Spleen (tissue), 13 donors: ENCODE measurements at places on chromosomes 2 and 18. TPM values are rescaled to one million over a fixed set of nuclear protein-coding genes. Genes with fewer than 3 reads are reported as not detected.

Gene TMEM150A
- 11.4 TPM for total RNA-seq

DNA sequence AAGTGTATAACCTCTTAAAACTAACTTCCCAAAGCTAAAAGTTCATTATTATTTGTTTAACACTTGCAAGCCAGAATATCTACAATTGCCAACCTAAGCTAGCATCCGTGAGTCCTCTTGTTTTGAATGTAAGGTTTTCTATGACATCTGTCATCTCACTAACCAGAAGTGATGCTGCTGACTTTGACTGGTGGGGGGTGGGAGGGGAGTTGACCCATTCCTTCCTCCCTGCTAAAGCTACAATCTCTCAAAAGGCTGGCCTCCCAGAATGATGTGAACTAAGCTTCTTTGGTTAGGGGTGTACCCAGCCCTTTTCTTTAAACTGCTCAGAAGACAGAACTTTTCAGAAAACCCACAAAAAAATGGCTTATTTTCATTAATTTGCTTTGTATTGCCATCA, 280.6 kb downstream of the ZEB2 start:
- no peak overlapping the region for H3K27ac ChIP-seq
- H3K4me1 ChIP-seq: peaks cover 52% of the 10 kb centered on the region
- no peaks in the 10 kb centered on the region for H3K36me3 ChIP-seq
- H3K27me3 ChIP-seq: no peaks in the 10 kb centered on the region
- no peak for DNase-seq

Gene SLC9A4
- not detected for total RNA-seq

Gene PTPRM
- 69.9 TPM for total RNA-seq

Gene KANSL1L
- total RNA-seq: 15.3 TPM

Gene NRP2
- total RNA-seq: 25.8 TPM

Gene AGPS
- total RNA-seq: 29.5 TPM

- no peak overlapping the region for H3K4me3 ChIP-seq
- no peaks in the 10 kb centered on the region for H3K4me1 ChIP-seq
- no peaks in the 10 kb centered on the region for H3K27me3 ChIP-seq
- no peak for DNase-seq
- H3K27ac ChIP-seq: no peak overlapping the region
These were observed 142.7 kb downstream of the GALR1 start for GRCh38 chr18:77392321-77392720.

Gene HAAO
- total RNA-seq: 6.5 TPM

- no peak overlapping the region for H3K4me3 ChIP-seq
- no peaks in the 10 kb centered on the region for H3K27me3 ChIP-seq
- H3K4me1 ChIP-seq: no peaks in the 10 kb centered on the region
- no peaks in the 10 kb centered on the region for H3K36me3 ChIP-seq
These were observed 11.1 kb upstream of the ACTR3 start for GRCh38 chr2:113878743-113879142.

- H3K4me3 ChIP-seq: no peak overlapping the region
- DNase-seq: no peak
- H3K36me3 ChIP-seq: no peaks in the 10 kb centered on the region
- H3K27me3 ChIP-seq: no peaks in the 10 kb centered on the region
- H3K27ac ChIP-seq: no peak overlapping the region
- H3K4me1 ChIP-seq: no peaks in the 10 kb centered on the region
These were observed 43.1 kb downstream of the ZC3H6 start for GRCh38 chr2:112318515-112318914.

Gene SRD5A2
- not detected for total RNA-seq

DNA sequence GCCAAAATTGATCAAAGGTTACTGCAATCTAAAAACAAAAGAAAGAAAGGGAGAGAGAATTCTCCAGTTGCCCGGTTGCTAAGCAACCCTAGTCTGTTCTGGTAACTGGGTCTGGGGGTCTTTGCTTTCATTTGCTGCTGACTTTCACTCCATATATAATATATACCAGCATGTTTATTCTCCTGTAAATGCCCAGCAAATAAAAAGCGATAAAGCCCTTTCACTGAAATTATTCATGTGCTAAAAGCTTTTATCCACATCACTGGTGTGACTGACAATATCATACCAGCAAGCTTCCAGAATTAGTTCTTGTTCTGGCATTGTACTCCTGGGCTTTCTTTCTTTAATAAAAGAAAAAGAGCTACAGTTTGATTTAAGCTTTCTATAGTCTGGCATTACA, 75.5 kb upstream of the ST8SIA3 start:
- H3K36me3 ChIP-seq: no peaks in the 10 kb centered on the region
- no peak overlapping the region for H3K4me3 ChIP-seq
- H3K27ac ChIP-seq: no peak overlapping the region
- no peak for DNase-seq
- H3K27me3 ChIP-seq: peaks cover 8% of the 10 kb centered on the region

- H3K27ac ChIP-seq: no peak overlapping the region
- no peaks in the 10 kb centered on the region for H3K4me1 ChIP-seq
These were observed 53.0 kb downstream of the CYP26B1 start for GRCh38 chr2:72094701-72095100.

GRCh38 chr2:169073963-169074751, 4.8 kb downstream of the DHRS9 start:
- no peak overlapping the region for H3K4me3 ChIP-seq
- no peaks in the 10 kb centered on the region for H3K36me3 ChIP-seq
- peaks cover 31% of the 10 kb centered on the region for H3K4me1 ChIP-seq
- no peak for DNase-seq

DNA sequence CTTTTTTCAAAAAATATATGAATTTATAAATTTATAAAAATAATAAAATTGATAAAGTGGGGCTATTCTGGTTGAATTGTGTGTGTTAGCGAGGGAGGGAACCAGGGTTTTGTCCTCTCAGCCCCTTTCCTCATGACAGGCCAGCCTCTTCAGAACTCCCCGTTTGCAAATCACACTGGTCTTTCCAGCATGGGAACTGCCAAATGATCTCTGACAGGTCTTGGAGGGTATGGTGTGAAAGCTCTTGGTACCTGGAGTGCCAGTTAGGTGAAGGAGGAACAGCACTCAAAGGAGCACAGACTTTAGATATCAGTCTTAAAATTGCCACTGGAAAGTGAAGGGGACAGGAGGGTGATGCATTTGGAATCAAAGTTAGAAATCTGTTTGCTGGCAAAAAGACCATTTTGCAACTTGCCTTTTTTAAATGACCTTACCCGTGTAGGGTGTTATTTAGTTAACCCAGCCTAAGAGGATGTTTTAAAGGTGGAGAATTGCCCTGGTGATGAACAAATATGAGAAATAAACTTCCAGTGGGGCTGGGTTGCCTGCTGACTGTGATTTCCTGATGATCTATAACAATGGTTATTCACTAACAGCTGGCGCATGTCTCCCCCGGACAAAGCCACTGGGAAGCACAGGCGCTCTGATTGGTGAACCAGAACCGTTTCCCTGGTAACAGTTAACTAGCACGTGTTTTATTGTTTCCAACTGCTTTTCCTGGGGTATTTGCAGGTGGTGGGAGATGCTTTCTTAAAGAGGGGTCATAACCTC, 85.3 kb upstream of the EFEMP1 start:
- no peaks in the 10 kb centered on the region for H3K36me3 ChIP-seq
- no peak overlapping the region for H3K4me3 ChIP-seq
- H3K27ac ChIP-seq: no peak overlapping the region
- H3K27me3 ChIP-seq: peaks cover 9% of the 10 kb centered on the region
- H3K4me1 ChIP-seq: peaks cover 4% of the 10 kb centered on the region

DNA sequence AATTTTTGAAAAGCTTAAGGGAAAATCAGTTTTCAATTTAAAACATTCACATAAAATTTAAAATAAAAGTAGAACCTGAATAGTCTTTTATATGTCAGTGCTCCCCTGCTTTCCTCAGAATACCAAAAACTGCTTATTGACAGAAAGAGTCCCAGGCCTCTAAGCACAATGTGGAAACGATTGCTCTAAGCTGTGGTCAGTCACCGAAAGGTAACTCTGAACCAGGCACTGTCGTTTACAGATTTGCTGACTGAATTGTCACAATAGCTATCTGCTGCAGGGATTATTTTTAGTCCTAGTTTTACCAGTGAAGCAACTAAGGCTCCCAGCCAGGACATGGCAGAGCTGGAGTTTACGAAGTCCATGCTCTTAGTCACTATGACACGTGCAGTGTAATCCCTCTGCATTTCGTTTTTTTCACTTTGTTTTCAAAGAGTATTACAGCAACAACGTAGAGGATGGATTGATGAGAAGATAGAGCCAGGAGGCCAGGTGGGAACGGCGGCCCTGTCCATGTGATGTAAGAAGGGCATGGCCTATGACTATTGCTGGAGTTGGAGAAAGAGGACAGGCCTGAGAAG, 28.1 kb upstream of the TMEM247 start:
- no peaks in the 10 kb centered on the region for H3K27me3 ChIP-seq
- no peak overlapping the region for H3K27ac ChIP-seq
- no peaks in the 10 kb centered on the region for H3K36me3 ChIP-seq
- no peak overlapping the region for H3K4me3 ChIP-seq
- no peak for DNase-seq

DNA sequence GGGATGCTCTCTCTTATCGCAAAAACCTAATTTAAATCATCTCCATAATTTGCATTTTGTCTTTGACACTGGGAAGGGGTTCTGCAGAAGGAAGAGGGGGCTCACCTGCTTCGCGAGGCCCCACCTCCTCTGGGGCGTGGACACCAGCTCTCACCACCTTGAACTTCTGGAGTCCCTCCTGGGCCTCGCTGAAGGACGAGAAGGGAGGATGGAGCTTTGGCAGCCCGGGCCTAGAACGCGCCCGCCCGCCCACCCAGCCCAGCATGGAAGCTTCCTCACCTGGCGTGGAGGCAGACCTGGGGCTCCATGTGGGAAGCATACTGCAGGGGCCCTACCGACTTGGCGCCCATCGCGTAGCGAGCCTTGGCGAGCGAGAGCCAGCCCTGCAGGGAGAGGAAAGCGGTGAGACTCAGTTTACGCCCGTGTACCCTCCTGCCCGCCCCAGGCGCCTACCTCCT, 1.1 kb upstream of the IMP4 start:
- H3K27me3 ChIP-seq: no peaks in the 10 kb centered on the region
- peaks cover 31% of the 10 kb centered on the region for H3K36me3 ChIP-seq
- peak overlapping the region; percentile 97 for H3K4me3 ChIP-seq
- H3K27ac ChIP-seq: peak overlapping the region; percentile 95
- H3K4me1 ChIP-seq: peaks cover 30% of the 10 kb centered on the region

- no peak overlapping the region for H3K4me3 ChIP-seq
- H3K36me3 ChIP-seq: no peaks in the 10 kb centered on the region
- H3K4me1 ChIP-seq: peaks cover 10% of the 10 kb centered on the region
These were observed 60.1 kb downstream of the LIMS1 start for GRCh38 chr2:108594132-108594981.

GRCh38 chr2:222228054-222228453, 70.7 kb downstream of the PAX3 start:
- H3K27ac ChIP-seq: no peak overlapping the region
- H3K36me3 ChIP-seq: no peaks in the 10 kb centered on the region
- H3K4me3 ChIP-seq: no peak overlapping the region
- DNase-seq: no peak
- no peaks in the 10 kb centered on the region for H3K27me3 ChIP-seq

- H3K4me1 ChIP-seq: peaks cover 26% of the 10 kb centered on the region
- H3K27me3 ChIP-seq: no peaks in the 10 kb centered on the region
- no peaks in the 10 kb centered on the region for H3K36me3 ChIP-seq
These were observed 531.8 kb upstream of the ID2 start for GRCh38 chr2:8149985-8150539.

Gene DNER
- not detected for total RNA-seq

- no peak overlapping the region for H3K27ac ChIP-seq
- no peaks in the 10 kb centered on the region for H3K27me3 ChIP-seq
- no peak overlapping the region for H3K4me3 ChIP-seq
- H3K36me3 ChIP-seq: no peaks in the 10 kb centered on the region
These were observed 72.2 kb upstream of the CHRNA1 start for GRCh38 chr2:174836377-174836994.

DNA sequence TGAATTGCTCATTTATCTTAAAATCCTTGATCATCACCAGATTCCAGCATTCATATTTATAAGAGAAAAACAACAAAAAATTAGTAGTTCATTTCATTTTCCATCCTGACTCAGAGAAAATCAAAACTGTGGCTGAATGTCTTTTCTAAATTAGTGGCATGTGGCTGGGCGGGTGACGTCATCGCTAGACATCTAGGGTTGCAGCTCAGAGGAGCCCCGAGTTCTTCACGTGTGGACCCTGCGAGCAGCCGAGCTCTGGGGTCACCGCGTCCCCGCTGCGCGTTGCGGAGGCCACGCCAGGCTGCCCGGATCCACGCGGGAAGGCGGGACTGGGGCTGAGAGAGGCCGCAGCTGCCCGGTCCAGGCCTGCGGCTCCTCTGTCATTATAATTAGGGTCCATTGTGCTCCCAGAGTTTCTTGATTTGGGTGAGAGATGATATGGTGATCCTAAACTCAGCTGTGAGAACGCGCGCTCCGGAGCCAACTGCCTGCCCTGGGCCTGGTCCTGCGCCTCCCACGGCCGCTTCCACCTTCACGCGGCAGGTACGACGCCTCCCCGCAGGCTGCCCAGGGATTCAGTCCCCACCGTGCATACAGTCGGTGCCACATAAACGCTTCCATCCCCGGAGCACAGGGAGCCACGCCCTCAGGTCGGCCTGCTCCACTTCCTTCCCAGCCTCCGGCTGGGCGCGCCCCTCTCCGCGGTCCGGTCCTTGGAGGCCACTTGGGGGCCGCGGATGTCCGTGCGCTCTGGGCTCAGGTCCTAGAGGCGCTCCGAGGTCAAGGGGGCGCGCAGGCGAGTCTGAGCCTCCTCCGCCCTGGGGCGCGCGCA, 56.5 kb downstream of the TMEM18 start:
- no peaks in the 10 kb centered on the region for H3K27me3 ChIP-seq
- H3K4me3 ChIP-seq: no peak overlapping the region
- no peak for DNase-seq
- no peak overlapping the region for H3K27ac ChIP-seq
- H3K36me3 ChIP-seq: no peaks in the 10 kb centered on the region
- no peaks in the 10 kb centered on the region for H3K4me1 ChIP-seq

Gene UPP2
- total RNA-seq: not detected

Gene OSBPL1A
- total RNA-seq: 17.4 TPM

Gene DAW1
- not detected for total RNA-seq

DNA sequence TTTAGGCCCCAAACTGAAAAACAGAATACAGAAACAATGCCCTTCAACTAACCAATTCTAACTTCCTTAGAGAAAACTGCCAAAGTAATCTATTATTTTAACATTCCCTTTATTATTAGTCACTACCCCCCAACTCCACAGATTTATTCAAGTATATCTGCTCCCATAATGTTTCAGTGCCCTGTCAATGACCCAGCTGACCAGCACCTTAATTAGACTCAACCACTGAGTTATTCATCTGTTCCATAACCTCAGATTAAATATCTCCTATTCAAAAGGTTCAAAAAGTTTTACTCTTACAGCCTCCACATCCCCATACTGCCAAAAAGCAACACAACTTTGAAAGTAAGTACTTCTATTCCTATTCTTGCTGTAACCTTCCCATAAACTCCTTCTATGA, 202.4 kb downstream of the EXOC6B start:
- no peak overlapping the region for H3K4me3 ChIP-seq
- DNase-seq: no peak
- no peaks in the 10 kb centered on the region for H3K36me3 ChIP-seq
- H3K27me3 ChIP-seq: no peaks in the 10 kb centered on the region
- no peaks in the 10 kb centered on the region for H3K4me1 ChIP-seq
- H3K27ac ChIP-seq: no peak overlapping the region

GRCh38 chr18:64659196-64659595, 510.3 kb upstream of the LINC00305 start:
- no peaks in the 10 kb centered on the region for H3K4me1 ChIP-seq
- no peaks in the 10 kb centered on the region for H3K27me3 ChIP-seq
- DNase-seq: no peak
- no peaks in the 10 kb centered on the region for H3K36me3 ChIP-seq
- H3K4me3 ChIP-seq: no peak overlapping the region
- H3K27ac ChIP-seq: no peak overlapping the region

Gene GALR1
- total RNA-seq: not detected

Gene ST8SIA5
- total RNA-seq: 0.03 TPM

Gene TRABD2A
- total RNA-seq: 5.4 TPM

- no peak overlapping the region for H3K4me3 ChIP-seq
- no peaks in the 10 kb centered on the region for H3K4me1 ChIP-seq
- no peaks in the 10 kb centered on the region for H3K27me3 ChIP-seq
These were observed 20.9 kb upstream of the KIDINS220 start for GRCh38 chr2:8858264-8858663.
